ENCODE measurements at places on chromosomes 2 and 18. TPM values are rescaled to one million over a fixed set of nuclear protein-coding genes. Genes with fewer than 3 reads are reported as not detected.

The GPR75 gene
- total RNA-seq, result 2.7 TPM

The SIX3 gene
- total RNA-seq, result not detected

The METTL21A gene
- 7.2 TPM for total RNA-seq

The NEU4 gene
- 87.1 TPM for total RNA-seq

The FOXD4L1 gene
- total RNA-seq, result not detected

The NT5C1B gene
- not detected for total RNA-seq

DNA sequence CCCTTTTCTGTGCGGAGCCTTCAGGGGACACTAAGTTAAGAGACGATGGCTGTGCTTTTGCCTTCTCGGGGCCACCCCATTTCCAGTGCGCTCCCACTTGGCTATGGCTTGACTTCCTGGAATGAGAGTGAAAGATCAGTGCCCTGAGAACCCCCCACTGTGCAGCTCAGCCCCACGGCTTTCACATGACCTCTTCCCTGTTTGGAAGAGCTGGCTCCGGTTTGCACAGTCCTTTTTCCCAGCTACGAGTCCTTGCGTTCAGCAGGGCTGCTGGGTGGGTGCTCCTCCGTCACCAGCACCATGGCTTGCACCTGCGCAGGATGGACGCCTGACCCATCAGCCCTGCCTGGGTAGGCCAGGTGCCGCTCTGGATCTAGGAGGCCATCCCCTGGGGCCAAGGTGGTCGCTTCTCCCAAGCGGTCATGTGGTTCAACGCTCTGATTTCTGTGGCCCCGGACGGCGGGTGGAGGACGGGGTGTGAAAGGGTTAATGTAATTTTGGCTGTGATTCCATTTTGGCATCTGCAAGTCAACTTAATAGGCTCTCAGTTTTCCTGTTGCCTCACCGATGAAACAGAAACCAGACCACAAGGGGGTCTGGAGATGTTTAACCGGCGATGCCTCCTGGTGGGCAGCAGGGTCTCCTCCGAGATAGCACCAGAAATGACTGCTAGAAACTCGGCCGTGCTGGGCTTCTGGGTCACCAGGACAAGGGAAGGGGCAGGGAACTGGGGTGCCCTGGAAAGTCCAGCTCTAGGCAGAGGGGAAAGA, 113.1 kb upstream of the HAAO start:
- H3K27me3 ChIP-seq, result no peaks in the 10 kb centered on the region
- H3K27ac ChIP-seq, result peak overlapping the region; percentile 21
- H3K4me1 ChIP-seq, result no peaks in the 10 kb centered on the region
- no peak overlapping the region for H3K4me3 ChIP-seq
- DNase-seq, result no peak

DNA sequence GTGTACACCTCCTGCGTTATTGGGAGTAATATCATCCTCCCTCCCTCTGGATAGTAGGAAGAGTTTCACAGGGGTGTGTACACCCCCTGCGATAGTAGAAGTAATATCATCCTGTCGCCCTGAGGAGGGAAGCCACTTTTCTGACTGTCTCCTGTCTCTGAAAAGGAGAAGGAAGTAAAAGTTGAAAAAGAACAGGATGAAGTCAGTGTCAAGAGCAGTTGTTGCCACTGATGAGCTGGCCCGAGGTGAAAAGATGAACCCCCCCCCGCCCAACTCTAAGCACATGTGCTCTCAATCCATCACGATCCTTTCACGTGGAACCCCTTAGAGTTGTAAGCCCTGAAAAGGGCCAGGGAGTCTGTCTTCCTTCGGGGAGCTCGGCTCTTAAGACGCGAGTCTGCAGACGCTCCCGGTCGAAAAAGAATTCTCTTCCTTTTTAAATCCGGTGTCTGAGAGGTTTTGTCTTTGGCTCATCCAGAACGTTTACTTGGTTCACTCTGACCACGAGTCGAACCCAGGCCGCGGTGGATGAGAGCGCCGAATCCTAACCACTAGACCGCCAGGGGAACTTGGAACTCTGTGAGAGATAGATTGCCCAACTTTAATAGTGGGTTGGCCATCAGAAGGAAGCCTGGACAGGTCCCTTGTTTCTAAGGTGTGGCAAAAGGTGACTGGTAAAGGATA, 22.4 kb upstream of the NAGK start:
- no peaks in the 10 kb centered on the region for H3K36me3 ChIP-seq
- H3K27ac ChIP-seq, result no peak overlapping the region
- no peak overlapping the region for H3K4me3 ChIP-seq
- no peaks in the 10 kb centered on the region for H3K4me1 ChIP-seq

DNA sequence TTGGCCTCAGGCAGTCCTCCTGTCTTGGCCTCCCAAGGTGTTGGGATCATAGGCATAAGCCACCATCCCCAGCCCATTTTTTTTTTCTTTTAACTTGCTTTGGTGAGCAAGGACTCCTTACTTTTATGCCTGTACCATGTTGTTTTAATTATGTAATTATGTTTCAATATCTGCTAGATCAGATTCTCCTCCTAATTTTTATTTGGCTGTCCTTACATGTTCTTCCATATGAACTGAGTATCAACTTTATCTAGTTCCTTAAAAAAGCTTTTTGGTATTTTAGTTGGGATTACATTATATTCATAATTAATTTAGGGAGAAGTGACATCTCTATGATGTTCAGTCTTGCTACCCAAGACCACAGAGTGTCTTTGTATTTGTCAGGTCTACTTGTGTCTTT, 16.3 kb downstream of the GPN1 start:
- H3K4me1 ChIP-seq, result no peaks in the 10 kb centered on the region
- no peaks in the 10 kb centered on the region for H3K27me3 ChIP-seq
- no peak overlapping the region for H3K27ac ChIP-seq
- no peak for DNase-seq
- no peak overlapping the region for H3K4me3 ChIP-seq
- peaks cover 7% of the 10 kb centered on the region for H3K36me3 ChIP-seq

- DNase-seq, result no peak
- no peak overlapping the region for H3K4me3 ChIP-seq
- H3K36me3 ChIP-seq, result no peaks in the 10 kb centered on the region
- H3K27me3 ChIP-seq, result no peaks in the 10 kb centered on the region
Observed at GRCh38 chr18:26190506-26190905, 35.7 kb upstream of the TAF4B start.

DNA sequence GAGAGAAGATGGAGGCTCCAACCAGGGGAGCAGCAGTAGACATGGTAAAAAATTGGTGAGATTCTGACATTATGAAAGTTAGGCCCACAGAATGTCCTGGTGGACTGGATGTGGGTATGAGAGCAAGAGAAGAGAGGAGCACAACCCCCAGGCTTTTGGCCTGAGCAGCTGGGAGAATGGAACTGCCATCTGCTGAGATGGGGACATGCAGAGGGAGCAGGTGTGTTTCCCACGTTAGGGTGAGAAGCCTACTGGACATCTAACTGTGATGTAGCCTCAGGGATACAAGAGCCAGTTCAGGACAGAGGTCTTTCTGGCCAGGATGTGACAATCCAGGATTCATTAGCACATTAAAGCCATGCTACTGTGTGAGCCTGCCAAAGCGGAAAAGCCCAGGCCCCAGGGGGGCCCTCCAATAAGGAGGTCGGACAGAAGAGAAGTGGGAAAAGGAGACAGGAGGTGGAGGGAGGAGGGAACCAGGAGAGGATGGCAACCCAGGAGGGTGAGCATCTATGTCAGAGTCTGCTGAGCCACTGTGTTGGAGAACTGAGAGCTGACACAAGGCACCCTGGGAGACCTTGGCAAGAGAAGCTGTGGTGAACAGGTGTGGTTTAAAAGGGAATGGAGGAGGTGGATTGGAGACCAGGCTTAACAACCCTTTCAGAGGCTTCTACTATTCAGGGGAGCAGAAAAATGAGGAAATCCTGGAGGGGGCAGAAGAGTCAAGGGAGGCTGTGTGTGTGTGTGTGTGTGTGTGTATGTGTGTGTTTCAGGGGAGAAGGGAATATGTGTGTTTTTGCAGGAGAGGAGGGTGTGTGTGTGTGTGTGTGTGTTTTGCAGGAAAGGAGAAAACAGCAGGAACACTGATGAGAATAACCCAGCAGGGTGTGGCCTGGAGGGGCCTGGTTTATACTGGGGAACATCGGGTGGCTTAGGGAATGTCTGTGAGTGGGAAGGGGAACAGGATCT, 10.5 kb downstream of the CYB5A start:
- no peaks in the 10 kb centered on the region for H3K36me3 ChIP-seq
- H3K4me1 ChIP-seq, result peaks cover 22% of the 10 kb centered on the region
- H3K27me3 ChIP-seq, result no peaks in the 10 kb centered on the region
- DNase-seq, result no peak

DNA sequence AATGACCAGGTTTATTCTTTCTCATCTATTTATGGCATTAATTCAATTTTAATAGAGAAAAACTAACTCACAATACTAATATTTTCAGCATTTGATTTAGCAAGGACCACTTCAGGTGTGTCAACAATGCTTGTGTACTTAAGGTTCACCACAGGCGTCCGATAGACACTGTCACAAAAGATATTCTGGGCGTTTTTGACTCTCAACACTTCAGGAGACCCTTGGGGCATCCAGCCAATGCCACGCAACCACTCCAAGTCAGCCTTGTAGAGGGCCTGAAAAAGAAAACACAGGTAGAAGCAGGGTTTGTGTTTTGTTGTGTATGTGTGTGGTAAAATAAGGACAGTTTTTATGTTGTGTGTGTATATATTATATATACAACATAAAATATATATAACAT, 158.2 kb downstream of the NEB start:
- no peaks in the 10 kb centered on the region for H3K27me3 ChIP-seq
- H3K36me3 ChIP-seq, result no peaks in the 10 kb centered on the region
- no peak overlapping the region for H3K27ac ChIP-seq
- no peak for DNase-seq

- H3K27ac ChIP-seq, result no peak overlapping the region
- H3K4me3 ChIP-seq, result no peak overlapping the region
- no peaks in the 10 kb centered on the region for H3K27me3 ChIP-seq
- DNase-seq, result no peak
- H3K36me3 ChIP-seq, result no peaks in the 10 kb centered on the region
Observed at GRCh38 chr2:99878581-99879350, 263.6 kb downstream of the AFF3 start.

DNA sequence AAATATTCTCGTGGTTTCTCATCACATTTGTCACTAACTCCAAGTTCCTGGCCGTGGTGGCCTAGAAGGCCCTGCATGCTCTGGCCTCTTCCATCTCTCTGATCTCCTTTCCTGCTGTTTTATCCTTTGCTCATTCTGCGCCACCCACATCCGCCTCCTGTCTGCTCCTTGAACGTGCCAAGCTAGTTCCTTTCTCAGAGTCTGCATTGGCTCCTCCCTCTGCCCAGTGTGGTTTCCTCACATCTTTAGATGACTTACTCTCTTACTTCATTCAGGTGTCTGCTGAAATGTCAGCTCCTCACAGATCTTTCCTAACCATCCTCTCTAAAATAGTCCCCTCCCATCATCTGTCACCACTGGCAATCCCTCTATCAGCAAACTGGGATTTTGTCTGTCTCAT, 158.6 kb upstream of the RBMS1 start:
- no peaks in the 10 kb centered on the region for H3K36me3 ChIP-seq
- H3K4me3 ChIP-seq, result no peak overlapping the region
- H3K27me3 ChIP-seq, result no peaks in the 10 kb centered on the region
- H3K4me1 ChIP-seq, result no peaks in the 10 kb centered on the region
- no peak for DNase-seq

DNA sequence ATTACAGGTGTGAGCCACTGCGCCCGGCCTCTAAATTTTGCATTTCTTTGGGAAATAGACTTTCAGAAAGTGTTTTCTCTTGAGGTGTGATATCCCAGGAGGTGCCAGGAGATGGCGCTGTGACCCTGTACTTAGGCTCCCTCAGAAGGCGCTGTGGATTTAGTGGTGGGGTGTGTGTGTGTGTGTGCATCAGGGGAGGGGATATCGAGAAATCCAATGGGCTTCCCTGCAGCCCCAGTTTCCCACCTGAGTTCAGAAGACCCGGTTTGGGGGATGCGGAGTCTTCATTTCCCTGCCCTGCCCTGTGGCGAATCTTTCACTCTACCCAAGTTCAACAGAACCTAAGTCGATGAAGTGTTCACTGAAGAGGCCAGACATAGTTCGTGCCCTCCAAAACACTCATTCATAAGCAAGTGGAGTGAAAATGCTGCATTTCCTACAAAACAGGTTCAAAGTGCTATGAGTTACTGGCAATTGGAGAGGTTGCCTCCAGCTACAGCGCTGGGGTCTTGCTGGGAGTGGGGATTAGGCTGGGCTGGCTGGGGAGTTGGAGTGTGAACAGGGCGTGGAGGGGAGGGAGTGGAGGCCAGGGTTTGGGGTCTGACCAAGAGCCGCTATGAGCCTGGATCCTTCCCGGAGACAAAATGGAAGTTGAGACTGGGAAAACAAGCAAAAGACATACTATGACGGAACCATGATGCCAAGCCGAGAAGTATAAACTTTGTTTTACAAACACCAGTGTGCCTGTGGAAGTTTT, 6.5 kb upstream of the WNT6 start:
- H3K27me3 ChIP-seq, result peaks cover 4% of the 10 kb centered on the region
- H3K36me3 ChIP-seq, result no peaks in the 10 kb centered on the region
- no peak for DNase-seq

DNA sequence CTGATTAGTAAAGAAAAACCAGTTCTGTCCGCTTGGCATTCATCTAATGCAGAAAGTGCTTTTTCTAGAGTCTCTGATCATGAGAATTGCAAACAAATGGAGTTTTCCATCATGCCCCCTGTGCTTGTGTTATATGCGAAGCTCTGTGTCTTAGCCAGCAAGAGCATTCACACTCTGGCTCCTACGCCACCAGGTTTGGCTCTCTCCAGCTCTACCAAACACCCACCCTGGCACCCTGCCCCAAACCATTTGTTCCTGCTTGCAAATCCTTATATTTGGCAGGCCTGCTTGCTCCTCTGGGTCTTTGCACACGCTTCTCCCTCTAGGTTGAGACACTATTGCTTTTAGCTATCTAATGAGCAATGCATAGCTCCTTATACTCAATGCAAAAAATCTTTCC, 204.1 kb upstream of the CYRIA start:
- no peaks in the 10 kb centered on the region for H3K36me3 ChIP-seq
- no peak overlapping the region for H3K4me3 ChIP-seq
- no peaks in the 10 kb centered on the region for H3K27me3 ChIP-seq
- no peaks in the 10 kb centered on the region for H3K4me1 ChIP-seq
- DNase-seq, result no peak

DNA sequence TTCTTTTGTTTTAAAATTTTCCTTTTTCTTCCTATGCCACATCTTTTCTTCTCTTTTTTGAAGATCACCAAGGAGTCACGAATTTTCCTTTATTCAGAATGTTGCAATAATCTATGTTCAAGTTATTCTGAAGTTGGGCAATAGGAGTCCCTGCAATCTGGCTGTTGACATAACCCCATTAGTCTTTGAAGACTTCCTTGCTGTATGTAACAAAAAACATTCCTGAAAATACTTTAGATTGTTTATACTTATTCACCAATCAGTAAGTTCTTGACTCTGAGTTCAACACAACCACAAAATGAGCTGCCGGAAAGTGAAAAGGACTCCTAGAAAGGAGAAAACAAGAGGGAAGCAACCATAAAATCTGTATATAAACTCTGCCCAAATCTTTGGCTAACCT, 62.8 kb downstream of the TMEM237 start:
- H3K36me3 ChIP-seq, result no peaks in the 10 kb centered on the region
- no peaks in the 10 kb centered on the region for H3K4me1 ChIP-seq
- DNase-seq, result no peak
- H3K27ac ChIP-seq, result no peak overlapping the region
- H3K27me3 ChIP-seq, result no peaks in the 10 kb centered on the region
